ENCODE measurements at places on chromosomes 1 and 21.

DNA sequence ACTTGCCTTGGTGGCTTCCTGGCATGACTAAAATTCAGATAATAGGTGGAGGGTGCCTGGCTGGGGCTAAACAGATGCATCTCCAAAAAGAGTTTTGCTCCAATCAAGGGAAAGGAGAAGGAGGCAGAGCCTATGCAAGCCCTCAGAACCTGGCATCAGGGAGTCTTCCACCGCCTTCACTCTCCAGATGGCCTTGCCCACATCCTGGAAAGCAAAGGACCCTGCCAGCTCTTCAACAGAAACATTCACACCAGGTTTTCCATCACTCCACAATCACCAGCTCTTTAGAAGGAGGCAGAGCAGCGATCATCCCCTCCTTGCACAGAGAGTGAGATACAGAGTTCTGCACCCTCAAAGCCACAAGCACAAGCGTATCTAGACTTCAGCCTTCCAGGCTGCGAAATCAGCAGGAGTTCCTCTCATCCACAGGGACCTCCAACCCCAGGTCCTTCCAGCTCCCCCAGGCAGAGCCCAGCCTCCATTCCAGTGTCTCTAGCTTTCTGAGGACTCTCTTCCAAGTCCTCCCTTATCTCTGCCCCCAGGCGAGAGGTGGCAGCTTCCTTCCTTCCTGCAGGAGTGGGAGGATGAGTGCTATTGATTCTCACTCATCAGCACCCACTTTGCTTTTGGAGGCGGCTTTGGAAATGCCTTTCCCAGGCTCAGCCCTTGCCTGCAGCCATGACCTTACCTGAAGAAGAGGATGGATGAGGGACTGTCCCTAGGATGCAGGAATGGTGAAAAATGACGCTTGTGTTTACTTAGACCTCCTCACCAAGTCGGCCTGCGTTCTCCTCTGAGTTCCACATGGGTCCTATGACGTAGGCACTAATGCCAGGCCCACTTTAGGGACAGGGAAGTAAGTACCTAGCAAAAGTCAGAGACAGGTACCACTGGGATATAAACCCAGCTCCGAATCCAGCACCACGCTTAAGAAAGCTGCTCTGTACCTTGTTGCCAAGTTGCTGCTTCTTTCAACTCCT, 75.4 kb downstream of the RIPK4 start:
- no peak for DNase-seq

GRCh38 chr1:91640877-91641526, 140.4 kb downstream of the CDC7 start:
- DNase-seq: no peak

- DNase-seq: no peak
Observed at GRCh38 chr1:164843743-164844500, 284.9 kb downstream of the PBX1 start.

DNA sequence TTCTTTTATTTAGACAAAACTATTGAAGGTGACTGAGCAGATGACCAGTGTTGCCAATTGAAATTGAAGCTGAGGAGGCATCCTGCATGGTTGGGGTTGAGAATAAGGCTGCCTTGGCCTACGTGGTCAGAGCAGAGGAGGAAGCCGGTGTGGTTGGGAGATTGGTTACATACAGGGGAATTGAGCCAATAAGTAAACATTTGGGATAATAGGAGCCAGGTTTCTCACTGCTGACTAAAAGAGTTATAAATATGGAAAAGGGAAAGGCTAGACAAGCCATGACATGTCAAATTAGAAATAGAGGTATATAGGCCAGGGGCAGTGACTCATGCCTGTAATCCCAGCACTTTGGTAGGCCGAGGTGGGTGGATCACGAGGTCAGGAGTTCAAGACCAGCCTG, 15.8 kb downstream of the SNX7 start:
- no peak for DNase-seq

- peak; percentile 10 for DNase-seq
Observed at GRCh38 chr1:203682473-203683383, 56.1 kb downstream of the ATP2B4 start.

DNA sequence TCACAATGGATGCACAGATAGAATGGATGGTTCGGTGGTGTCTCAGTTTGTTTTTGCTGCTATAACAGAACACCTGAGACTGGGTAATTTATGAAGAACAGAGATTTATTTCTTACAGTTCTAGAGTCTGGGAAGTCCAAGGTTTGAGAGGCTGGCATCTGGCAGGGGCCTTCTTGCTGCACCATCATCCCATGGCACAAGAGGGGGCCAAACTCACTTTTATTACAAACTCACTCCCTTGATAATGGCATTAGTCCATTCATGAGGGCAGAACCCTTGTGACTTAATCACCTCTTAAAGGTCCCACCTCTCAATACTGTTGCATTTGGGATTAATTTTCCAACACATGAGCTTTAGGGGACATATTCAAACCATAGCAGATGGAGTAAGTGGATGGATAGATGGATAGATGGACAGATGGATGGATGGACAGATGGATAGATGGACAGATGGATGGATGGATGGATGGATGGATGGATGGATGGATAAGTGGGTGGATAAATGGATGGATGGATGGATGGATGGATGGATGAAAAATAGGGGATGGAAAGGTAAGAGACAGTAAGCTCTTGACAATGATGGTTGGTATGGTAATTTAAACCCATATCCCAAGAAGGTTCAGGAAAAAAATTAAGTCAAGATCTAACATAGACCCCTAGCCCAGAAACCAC, 16.5 kb downstream of the CAMK2N1 start:
- no peak for DNase-seq

DNA sequence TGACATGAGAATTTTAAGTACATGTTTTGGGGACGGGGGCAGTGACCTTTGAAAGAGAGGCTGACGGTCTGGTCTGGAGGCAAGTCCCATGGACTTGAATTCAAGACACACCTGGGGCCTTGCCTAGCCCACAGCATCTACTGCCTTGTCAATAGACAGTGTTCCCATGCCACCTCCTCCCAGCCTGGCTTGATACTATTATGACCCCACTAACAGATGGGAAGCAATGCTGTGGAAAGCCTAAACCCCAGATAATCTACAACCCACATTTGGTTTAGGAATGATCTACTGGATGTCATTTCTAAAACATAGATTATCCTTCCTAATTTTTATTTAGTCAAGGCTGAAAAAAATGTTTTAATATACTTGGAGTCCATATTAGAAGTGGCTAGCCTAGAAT, 17.8 kb upstream of the NFASC start:
- no peak for DNase-seq

GRCh38 chr1:18041685-18042355, 65.8 kb upstream of the IGSF21 start:
- no peak for DNase-seq

DNA sequence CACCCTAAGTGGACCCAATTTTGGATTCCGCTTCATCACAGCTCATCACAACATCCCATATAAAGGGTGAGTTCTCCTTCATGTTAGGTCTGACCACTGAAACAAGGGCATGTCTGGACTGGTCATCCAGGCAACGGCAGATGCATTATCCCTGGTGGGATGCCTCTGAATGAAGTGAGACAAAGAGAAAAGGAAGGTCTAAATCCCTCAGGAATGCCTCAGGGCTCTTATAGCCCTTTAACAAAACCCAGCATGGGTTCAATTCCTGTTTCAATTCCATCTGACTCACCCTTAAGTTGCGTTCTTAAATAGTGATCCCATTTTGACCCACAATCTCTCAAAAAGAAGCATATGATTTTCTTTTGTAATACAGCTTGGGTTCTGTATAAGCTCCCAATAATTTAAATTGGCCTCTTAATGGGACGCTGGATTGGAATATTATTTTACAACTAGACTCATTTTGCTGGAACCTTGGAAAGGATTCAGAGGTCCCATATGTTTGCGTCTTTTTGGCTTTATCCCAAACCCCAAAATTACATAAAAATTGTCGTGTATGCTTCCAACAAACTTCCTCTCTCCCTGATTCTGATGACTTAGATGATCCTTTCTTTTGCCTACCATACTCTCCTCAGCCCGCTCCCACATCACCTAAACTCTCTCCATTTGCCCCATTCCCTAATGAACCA, 287.4 kb upstream of the ZP4 start:
- DNase-seq: no peak

- no peak for DNase-seq
Observed at GRCh38 chr1:181506563-181507353, 23.4 kb downstream of the CACNA1E start.

DNA sequence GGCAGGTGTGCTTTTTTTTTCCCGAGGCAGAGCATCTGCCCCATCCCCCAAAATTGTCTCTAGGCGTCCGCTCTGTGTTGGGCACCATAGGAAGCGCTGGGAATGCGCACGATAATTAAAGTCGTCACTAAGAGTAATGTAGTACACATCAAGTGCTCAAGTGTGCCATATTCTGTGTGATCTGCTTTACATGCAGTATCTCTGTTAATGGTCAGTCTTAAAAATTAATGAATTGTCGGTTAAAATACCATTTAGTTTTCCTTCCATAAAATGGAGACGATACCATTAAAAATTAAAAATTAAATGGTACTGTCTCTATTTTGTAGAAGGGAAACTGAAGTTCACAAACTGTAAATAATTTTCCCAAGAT, 544 bp upstream of the CCT8 start:
- no peak for DNase-seq

GRCh38 chr1:9455487-9456234, 83.6 kb upstream of the SLC25A33 start:
- DNase-seq: peak; percentile 19
